ENCODE measurements at places on chromosomes 7 and 10.

DNA sequence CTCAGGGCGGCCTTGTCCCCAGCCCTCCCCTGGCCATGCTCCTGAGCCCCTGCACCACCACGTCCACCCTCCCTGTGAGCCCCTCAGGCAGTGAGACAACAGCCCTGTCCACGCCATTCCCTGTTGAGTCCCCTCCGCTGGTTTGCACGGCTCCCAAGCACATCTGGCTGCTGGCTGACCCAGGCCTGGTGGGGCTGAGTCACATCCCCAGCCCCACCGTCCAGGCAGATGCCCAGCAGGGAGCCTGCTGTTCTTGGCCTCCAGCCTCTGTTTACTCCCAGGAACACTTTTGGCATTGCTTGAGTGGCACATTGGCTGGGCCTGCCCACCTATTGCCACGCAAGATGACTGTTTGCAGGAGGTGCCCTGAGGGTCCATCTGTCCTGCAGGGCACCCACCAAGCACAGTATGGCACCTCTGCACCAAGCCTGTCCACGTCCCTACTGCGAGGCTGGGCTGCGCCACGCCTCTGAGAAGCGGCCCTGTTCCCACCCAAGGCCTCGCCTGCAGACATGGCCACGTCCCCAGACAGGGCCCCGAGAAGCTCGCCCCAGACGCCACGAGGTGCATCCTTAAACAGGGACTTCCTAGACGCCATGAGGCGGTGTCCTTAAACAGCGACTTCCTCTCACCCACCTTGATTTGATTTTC is 48.4 kb upstream of the INPP5A start:
- no peaks in the 10 kb centered on the region for H3K4me1 ChIP-seq
- no peak overlapping the region for H3K4me3 ChIP-seq
- no peak for DNase-seq

DNA sequence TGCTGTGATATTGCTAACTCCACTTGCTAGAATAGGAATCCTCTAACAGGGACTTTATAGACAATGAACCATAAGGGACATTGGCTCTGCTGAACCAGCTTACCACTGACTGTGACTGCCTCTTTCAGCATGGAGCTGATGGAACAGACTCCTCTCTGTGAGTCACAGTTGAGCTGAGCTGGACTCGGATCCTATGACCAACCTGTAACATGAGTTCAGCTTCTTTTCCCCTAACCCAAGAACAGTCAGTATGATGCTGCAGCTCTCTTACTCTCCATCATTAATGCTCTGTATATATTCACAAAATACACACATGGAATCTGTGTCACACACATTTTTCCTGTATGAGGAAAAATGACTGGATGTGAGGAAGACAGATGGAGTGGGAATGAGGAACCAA is 177.9 kb upstream of the BET1 start:
- H3K27ac ChIP-seq: no peak overlapping the region
- H3K4me3 ChIP-seq: no peak overlapping the region
- no peak for DNase-seq
- no peaks in the 10 kb centered on the region for H3K4me1 ChIP-seq
- H3K27me3 ChIP-seq: no peaks in the 10 kb centered on the region

GRCh38 chr7:6398943-6399342 is 48.8 kb downstream of the DAGLB start:
- peaks cover 43% of the 10 kb centered on the region for H3K36me3 ChIP-seq
- H3K4me1 ChIP-seq: peaks cover 39% of the 10 kb centered on the region
- no peak for DNase-seq
- H3K27ac ChIP-seq: no peak overlapping the region

GRCh38 chr10:74906611-74907198 is 80.3 kb downstream of the KAT6B start:
- peaks cover 3% of the 10 kb centered on the region for H3K36me3 ChIP-seq
- no peak overlapping the region for H3K27ac ChIP-seq
- no peak overlapping the region for H3K4me3 ChIP-seq
- no peak for DNase-seq
- peaks cover 50% of the 10 kb centered on the region for H3K4me1 ChIP-seq
- H3K27me3 ChIP-seq: no peaks in the 10 kb centered on the region

- H3K4me3 ChIP-seq: no peak overlapping the region
- H3K27me3 ChIP-seq: peaks cover 32% of the 10 kb centered on the region
- DNase-seq: no peak
- no peaks in the 10 kb centered on the region for H3K36me3 ChIP-seq
These were observed 341.5 kb downstream of the PHTF2 start for GRCh38 chr7:78140109-78140508.

GRCh38 chr7:20798081-20798693 is 11.5 kb upstream of the SP8 start:
- peak overlapping the region; percentile 76 for H3K4me3 ChIP-seq
- peaks cover 62% of the 10 kb centered on the region for H3K27me3 ChIP-seq
- H3K36me3 ChIP-seq: peaks cover 2% of the 10 kb centered on the region
- no peak overlapping the region for H3K27ac ChIP-seq

DNA sequence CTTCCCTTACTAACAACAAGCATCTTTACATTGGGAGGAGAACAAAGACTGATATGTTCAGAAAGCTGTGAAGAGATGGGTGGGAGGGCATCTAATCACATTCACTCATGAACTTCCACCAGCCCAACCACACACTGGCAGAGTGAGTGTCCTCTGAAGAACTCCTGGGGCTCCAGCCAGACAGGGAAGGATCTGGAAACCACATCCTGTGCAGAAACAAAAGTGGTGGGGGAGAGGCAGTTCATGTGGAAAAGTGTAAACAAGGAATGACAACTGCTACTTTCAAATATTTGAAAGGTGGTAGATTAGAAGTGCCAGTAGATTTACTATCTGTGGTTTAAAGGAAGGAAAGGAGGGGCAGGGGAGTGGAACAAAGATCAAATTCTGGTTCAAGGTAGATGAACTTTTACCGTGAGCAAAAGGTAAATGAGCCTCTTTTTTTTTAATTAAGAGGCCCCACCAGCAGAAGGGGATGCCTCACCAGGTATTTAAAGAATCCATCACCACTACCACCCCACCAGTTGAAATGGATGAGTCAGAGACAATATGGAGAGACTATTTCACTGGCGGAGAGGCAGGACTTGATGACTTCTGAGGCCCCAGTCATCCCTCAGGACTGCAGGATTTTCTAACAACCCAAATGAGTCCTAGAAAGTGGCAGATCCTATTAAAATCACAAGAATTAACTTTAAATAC is 34.5 kb downstream of the GOT1 start:
- H3K36me3 ChIP-seq: peaks cover 12% of the 10 kb centered on the region
- H3K4me3 ChIP-seq: no peak overlapping the region
- no peak for DNase-seq
- no peaks in the 10 kb centered on the region for H3K27me3 ChIP-seq
- no peak overlapping the region for H3K27ac ChIP-seq

- H3K27ac ChIP-seq: peak overlapping the region; percentile 25
- no peak for DNase-seq
- H3K4me1 ChIP-seq: no peaks in the 10 kb centered on the region
- no peak overlapping the region for H3K4me3 ChIP-seq
These were observed 955.6 kb downstream of the GATA3 start for GRCh38 chr10:9010093-9010492.

DNA sequence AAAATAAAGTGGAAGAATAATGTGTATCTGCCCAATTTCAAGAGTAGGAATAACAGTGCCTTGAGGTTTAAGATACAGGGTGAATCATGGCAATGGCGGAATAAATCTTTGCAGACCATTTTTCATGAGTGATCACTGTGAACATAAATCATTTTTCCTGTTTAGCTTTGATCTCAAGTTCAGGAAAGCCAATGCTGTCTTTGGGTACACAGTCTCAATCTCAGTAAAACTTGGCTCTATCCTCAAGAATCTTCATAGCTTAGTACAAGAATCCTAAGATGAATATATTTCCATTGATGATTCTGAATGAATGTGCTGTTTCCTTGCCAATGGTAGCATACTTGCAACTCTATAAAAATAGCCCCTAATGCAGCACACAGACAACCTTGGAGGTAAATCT is 6.8 kb downstream of the NAMPT start:
- H3K36me3 ChIP-seq: peaks cover 25% of the 10 kb centered on the region
- H3K27me3 ChIP-seq: no peaks in the 10 kb centered on the region
- H3K4me1 ChIP-seq: peaks cover 16% of the 10 kb centered on the region
- H3K4me3 ChIP-seq: no peak overlapping the region
- no peak for DNase-seq

DNA sequence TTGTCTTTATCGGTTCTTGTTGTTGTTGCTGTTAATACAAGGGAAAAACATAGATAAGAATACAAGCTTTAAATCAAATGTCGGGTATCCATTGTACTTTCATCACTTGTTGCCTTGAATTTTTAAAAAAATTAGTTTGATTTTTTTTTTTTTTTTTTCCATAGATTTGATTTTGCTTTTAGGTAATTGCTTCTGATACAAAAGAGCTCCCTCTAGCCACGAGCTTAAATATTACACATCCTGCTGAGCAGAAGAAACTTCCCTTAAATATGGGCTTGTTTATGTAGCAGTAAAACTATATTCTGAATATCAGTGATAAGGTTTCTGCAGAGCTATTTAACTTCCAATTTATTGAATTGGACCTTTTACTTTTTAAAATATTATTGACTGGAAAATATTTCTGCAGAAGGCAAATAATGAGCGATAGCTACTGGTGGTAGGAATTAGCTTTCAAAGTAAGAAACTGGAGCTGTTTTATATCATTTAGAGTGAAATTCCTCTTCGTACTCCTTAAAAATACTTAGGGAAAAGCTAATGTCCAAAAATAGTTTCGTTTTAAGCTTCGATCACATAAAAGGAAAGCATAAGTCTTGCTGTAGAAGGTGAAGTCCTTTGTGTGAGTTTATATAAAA is 216.9 kb downstream of the POLR1F start:
- no peaks in the 10 kb centered on the region for H3K27me3 ChIP-seq
- DNase-seq: no peak
- H3K4me3 ChIP-seq: no peak overlapping the region
- H3K27ac ChIP-seq: no peak overlapping the region

GRCh38 chr7:68807666-68808065 is 790.6 kb upstream of the AUTS2 start:
- no peak overlapping the region for H3K4me3 ChIP-seq
- no peaks in the 10 kb centered on the region for H3K4me1 ChIP-seq
- no peaks in the 10 kb centered on the region for H3K27me3 ChIP-seq
- H3K36me3 ChIP-seq: no peaks in the 10 kb centered on the region
- no peak for DNase-seq

- H3K4me1 ChIP-seq: no peaks in the 10 kb centered on the region
- no peaks in the 10 kb centered on the region for H3K36me3 ChIP-seq
- H3K27me3 ChIP-seq: no peaks in the 10 kb centered on the region
- H3K4me3 ChIP-seq: no peak overlapping the region
- no peak for DNase-seq
- H3K27ac ChIP-seq: no peak overlapping the region
These were observed 88.1 kb upstream of the FAM3C start for GRCh38 chr7:121484089-121484763.

DNA sequence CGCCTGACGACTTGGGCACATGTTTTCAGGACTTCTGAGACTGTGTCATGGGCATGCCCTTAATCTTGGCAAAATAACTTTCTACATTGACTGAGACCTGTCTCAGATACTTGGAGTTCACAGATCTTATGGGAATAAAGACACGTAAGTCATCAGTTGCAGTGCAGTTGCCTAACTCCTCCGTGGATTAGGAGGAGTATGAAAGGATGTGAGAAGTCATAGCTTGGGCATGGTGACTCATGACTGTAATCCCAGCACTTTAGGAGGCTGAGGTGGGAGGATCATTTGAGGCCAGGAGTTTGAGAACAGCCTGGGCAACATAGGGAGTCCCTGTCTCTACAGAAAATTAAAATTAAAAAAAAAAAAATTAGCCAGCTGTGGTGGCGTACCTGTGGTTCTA is 49.6 kb downstream of the EXOC6 start:
- no peak for DNase-seq
- no peak overlapping the region for H3K27ac ChIP-seq
- peaks cover 22% of the 10 kb centered on the region for H3K4me1 ChIP-seq
- peaks cover 5% of the 10 kb centered on the region for H3K36me3 ChIP-seq
- no peak overlapping the region for H3K4me3 ChIP-seq

GRCh38 chr10:31142026-31142425 is 110.4 kb upstream of the ZNF438 start:
- DNase-seq: no peak
- H3K4me3 ChIP-seq: no peak overlapping the region
- no peaks in the 10 kb centered on the region for H3K36me3 ChIP-seq
- peaks cover 5% of the 10 kb centered on the region for H3K4me1 ChIP-seq
- H3K27me3 ChIP-seq: peaks cover 24% of the 10 kb centered on the region
- H3K27ac ChIP-seq: no peak overlapping the region

DNA sequence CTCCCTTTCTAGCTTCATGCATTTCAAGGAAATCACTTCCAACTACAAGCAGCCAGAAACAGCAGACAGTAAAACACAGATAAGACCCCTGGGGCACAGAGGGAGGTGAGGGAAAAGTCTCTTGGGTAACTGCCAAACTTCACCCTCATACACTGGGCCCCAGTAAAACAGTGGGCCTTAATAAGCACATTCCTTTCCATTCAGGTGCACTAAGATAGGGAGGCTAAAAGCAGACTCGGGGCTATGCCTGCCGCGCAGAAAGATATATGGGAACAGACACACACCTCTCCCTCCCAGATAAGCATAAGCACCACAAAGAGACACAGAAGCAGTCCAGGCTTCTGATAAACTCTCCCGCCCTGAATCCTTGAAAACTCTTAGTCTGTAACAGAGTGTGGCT is 117.0 kb downstream of the TYW1B start:
- H3K36me3 ChIP-seq: peaks cover 5% of the 10 kb centered on the region
- no peak overlapping the region for H3K4me3 ChIP-seq
- H3K4me1 ChIP-seq: no peaks in the 10 kb centered on the region
- H3K27ac ChIP-seq: no peak overlapping the region
- DNase-seq: no peak
- H3K27me3 ChIP-seq: no peaks in the 10 kb centered on the region

- H3K27me3 ChIP-seq: peaks cover 53% of the 10 kb centered on the region
- DNase-seq: no peak
- peaks cover 2% of the 10 kb centered on the region for H3K36me3 ChIP-seq
These were observed 238.4 kb upstream of the ZMIZ1 start for GRCh38 chr10:78830062-78830975.

DNA sequence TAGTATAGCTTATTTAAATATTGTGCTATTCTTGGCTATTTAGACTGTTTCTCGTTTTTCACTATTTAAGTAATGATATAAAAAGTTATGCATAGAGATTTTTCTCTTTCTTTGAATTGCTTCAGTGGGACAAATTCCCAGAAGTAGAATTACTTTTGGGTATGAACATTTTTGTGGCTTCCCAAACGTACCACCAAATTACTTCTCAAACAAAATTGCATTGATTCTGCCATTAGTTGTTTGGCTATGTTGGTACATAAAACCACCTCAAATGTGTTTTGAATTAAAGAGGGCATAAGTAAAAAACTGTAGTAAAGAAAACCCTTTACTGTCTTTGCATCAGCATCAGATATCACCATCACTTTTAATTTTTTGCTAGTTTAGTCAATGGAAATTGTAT is 31.0 kb downstream of the AKR1B1 start:
- no peaks in the 10 kb centered on the region for H3K36me3 ChIP-seq
- H3K27me3 ChIP-seq: no peaks in the 10 kb centered on the region
- no peak for DNase-seq
- H3K4me1 ChIP-seq: peaks cover 12% of the 10 kb centered on the region

GRCh38 chr10:133306941-133307379 is 1.7 kb downstream of the TUBGCP2 start:
- H3K4me1 ChIP-seq: peaks cover 37% of the 10 kb centered on the region
- no peaks in the 10 kb centered on the region for H3K27me3 ChIP-seq
- peak overlapping the region; percentile 95 for H3K4me3 ChIP-seq
- H3K27ac ChIP-seq: peak overlapping the region; percentile 100
- peaks cover 29% of the 10 kb centered on the region for H3K36me3 ChIP-seq
- no peak for DNase-seq
